ENCODE measurements at places on chromosomes 12 and 14. TPM values are rescaled to one million over a fixed set of nuclear protein-coding genes. Genes with fewer than 3 reads are reported as not detected.

- no peak for DNase-seq
Measured at GRCh38 chr14:33669111-33669510, 281.8 kb downstream of the EGLN3 start.

GRCh38 chr14:51550636-51551035 lies 101.1 kb upstream of the FRMD6 start:
- no peak for DNase-seq

DNA sequence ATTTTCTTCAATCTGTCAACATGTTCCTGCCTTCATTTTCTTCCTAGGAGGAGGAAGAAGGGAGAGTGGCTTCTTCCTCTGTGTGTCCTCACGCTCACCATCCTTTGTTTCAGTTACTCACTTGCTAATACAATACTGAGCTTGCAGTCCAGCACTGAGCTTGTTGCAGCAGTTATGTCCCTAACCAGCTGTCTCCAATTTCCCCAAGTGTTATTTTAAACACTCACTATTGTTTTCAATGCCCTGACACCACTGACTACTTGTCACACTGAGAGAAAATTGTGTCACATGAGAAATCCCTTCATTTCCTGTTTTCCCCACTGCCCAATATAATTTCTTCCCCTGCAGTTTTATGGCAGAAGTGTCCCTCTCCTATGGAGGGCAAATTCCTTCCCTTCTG lies 53.4 kb downstream of the HSD17B6 start:
- no peak for DNase-seq

DNA sequence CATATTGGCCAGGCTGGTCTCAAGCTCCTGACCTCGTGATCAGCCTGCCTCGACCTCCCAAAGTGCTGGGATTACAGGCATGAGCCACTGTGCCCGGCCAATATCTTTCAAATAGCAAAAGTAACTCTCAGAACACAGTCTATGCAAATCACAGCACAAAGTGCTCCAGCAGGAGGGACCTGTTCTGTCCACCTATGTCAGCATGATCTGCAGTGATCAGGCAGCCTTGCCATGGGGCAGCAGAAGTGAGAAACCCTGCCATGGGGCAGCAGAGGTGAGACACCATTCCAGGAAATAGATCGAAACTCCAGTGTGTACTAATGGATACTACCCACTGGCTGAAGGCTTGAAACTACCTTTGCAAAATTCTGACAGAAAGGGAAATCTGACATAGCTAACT lies 78.5 kb upstream of the EIF5 start:
- DNase-seq: no peak

DNA sequence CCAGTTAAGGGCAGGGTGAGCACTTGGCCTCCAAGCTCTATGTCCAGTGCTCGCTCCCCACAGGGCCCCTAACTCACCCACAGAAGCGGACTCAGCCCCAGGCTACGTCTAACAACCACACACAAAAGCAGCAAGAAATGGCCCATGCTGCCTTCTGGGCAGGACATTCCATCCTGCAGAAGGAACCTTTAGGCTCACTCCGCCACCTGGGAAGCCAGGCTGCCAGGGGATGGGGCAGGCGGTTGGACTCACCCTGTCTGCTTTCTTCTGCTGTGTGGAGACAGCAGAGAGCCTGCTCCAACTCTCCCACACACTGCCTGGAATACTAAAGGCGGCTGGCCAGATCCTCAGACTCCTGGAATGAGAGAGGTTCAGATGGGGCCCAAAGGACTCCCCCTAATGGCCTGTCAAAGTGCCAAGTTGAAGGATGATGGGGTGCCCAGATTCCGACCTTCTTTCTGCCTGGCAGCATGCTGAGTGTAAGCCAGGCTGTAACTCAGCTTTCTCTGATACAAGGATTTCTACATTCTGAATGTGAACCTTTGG lies 27.7 kb upstream of the BLTP3B start:
- no peak for DNase-seq

GRCh38 chr12:100266585-100266834 lies 369 bp downstream of the DEPDC4 start:
- no peak for DNase-seq

- DNase-seq: no peak
Measured at GRCh38 chr12:110819150-110819549, 27.6 kb upstream of the CCDC63 start.

GRCh38 chr14:98415766-98416165 lies 856.2 kb downstream of the BCL11B start:
- DNase-seq: no peak

- no peak for DNase-seq
Measured at GRCh38 chr14:66088656-66089055, 397.5 kb upstream of the CCDC196 start.

The MYF5 gene
- not detected for total RNA-seq

The GPR135 gene
- 0.99 TPM for total RNA-seq

The INSM2 gene
- not detected for total RNA-seq
